ENCODE measurements at places on chromosomes 4 and X. TPM values are rescaled to one million over a fixed set of nuclear protein-coding genes. Genes with fewer than 3 reads are reported as not detected.
A peak's percentile ranks its signal among the peaks of the same experiment; 100 is the strongest.

The PIN4 gene
- 6.4 TPM for total RNA-seq

GRCh38 chr4:144213371-144213770 is 72.9 kb upstream of the GYPA start:
- no peak overlapping the region for H3K4me3 ChIP-seq
- no peak overlapping the region for H3K27ac ChIP-seq
- H3K36me3 ChIP-seq, result no peaks in the 10 kb centered on the region
- DNase-seq, result no peak

GRCh38 chrX:129957241-129958082 is 25.0 kb upstream of the BCORL1 start:
- H3K27ac ChIP-seq, result peak overlapping the region; percentile 54
- peak overlapping the region; percentile 53 for H3K4me3 ChIP-seq
- peaks cover 20% of the 10 kb centered on the region for H3K4me1 ChIP-seq
- no peaks in the 10 kb centered on the region for H3K27me3 ChIP-seq
- DNase-seq, result no peak
- no peaks in the 10 kb centered on the region for H3K36me3 ChIP-seq

GRCh38 chrX:25659317-25659716 is 478.8 kb upstream of the MAGEB18 start:
- no peak overlapping the region for H3K4me3 ChIP-seq
- no peak for DNase-seq
- H3K27me3 ChIP-seq, result no peaks in the 10 kb centered on the region
- no peaks in the 10 kb centered on the region for H3K36me3 ChIP-seq
- no peak overlapping the region for H3K27ac ChIP-seq

- no peak overlapping the region for H3K27ac ChIP-seq
- no peak for DNase-seq
- H3K4me1 ChIP-seq, result no peaks in the 10 kb centered on the region
- no peaks in the 10 kb centered on the region for H3K27me3 ChIP-seq
- H3K4me3 ChIP-seq, result no peak overlapping the region
- no peaks in the 10 kb centered on the region for H3K36me3 ChIP-seq
Observed at GRCh38 chrX:38870361-38870895, 69.2 kb downstream of the MID1IP1 start.

DNA sequence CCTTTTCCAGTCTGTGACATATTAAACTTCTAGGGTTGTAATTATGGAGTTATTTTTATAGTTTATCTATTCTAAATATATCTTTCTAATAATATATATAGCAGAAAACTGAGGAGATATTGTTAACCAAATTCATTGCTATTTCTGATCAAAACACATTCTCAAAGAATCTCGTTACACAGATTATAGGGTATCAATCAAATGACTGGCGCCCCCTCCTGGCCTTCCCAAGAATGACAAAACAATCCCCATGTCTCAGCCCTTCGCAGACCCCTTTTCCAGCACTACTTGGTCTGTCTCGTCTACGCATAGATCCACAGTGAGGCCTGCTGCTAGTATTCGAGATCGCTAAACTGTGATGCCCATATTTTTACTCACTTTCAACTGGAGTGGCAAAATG is 209.3 kb downstream of the GPC3 start:
- H3K27ac ChIP-seq, result no peak overlapping the region
- no peaks in the 10 kb centered on the region for H3K27me3 ChIP-seq
- peak; percentile 1 for DNase-seq
- no peak overlapping the region for H3K4me3 ChIP-seq

GRCh38 chr4:22031423-22031822 is 82.9 kb upstream of the KCNIP4 start:
- H3K27me3 ChIP-seq, result no peaks in the 10 kb centered on the region
- no peak for DNase-seq
- no peak overlapping the region for H3K27ac ChIP-seq
- H3K4me3 ChIP-seq, result no peak overlapping the region
- H3K36me3 ChIP-seq, result no peaks in the 10 kb centered on the region
- H3K4me1 ChIP-seq, result no peaks in the 10 kb centered on the region

GRCh38 chr4:99293357-99293756 is 2.6 kb upstream of the ADH1A start:
- H3K4me3 ChIP-seq, result no peak overlapping the region
- H3K36me3 ChIP-seq, result no peaks in the 10 kb centered on the region
- H3K27ac ChIP-seq, result no peak overlapping the region

- peak overlapping the region; percentile 41 for H3K4me3 ChIP-seq
- no peaks in the 10 kb centered on the region for H3K27me3 ChIP-seq
- H3K36me3 ChIP-seq, result no peaks in the 10 kb centered on the region
- no peak for DNase-seq
- no peak overlapping the region for H3K27ac ChIP-seq
Observed at GRCh38 chr4:88159229-88159725, 838 bp upstream of the ABCG2 start.

- no peak for DNase-seq
- H3K4me3 ChIP-seq, result no peak overlapping the region
- H3K27ac ChIP-seq, result no peak overlapping the region
- H3K27me3 ChIP-seq, result peaks cover 6% of the 10 kb centered on the region
- H3K36me3 ChIP-seq, result no peaks in the 10 kb centered on the region
Observed at GRCh38 chr4:1463088-1463926, 57.1 kb upstream of the NKX1-1 start.

The KIAA1210 gene
- total RNA-seq, result not detected

- H3K27me3 ChIP-seq, result no peaks in the 10 kb centered on the region
- H3K36me3 ChIP-seq, result no peaks in the 10 kb centered on the region
- H3K4me1 ChIP-seq, result no peaks in the 10 kb centered on the region
Observed at GRCh38 chr4:16694173-16694883, 204.1 kb downstream of the LDB2 start.

GRCh38 chrX:103423955-103424638 is 47.8 kb downstream of the BEX3 start:
- H3K36me3 ChIP-seq, result no peaks in the 10 kb centered on the region
- H3K27me3 ChIP-seq, result no peaks in the 10 kb centered on the region
- H3K27ac ChIP-seq, result no peak overlapping the region

DNA sequence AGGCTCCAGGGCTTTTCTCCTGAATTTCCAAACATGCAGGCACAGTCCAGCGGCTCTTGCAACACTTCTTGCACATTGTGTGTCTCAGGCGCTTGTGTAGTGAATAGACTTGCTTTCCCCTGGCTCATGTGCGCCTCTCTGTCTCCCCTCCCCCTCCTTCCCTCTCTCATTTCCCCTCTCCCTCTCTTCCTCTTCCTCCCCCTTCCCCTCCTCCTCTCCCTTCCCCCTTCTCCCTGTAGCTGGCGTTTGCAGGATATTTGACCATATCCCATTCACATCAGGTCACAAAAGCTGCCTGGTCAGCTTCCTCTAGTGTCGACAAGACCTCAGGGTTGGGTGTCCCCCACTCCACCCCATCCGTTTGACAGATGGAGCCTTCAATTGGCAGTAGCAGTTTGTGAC is 2.4 kb downstream of the CHST7 start:
- H3K27me3 ChIP-seq, result no peaks in the 10 kb centered on the region
- no peaks in the 10 kb centered on the region for H3K36me3 ChIP-seq
- H3K4me3 ChIP-seq, result peak overlapping the region; percentile 33
- H3K4me1 ChIP-seq, result peaks cover 13% of the 10 kb centered on the region
- H3K27ac ChIP-seq, result no peak overlapping the region
- DNase-seq, result no peak

- peak; percentile 18 for DNase-seq
- peaks cover 60% of the 10 kb centered on the region for H3K4me1 ChIP-seq
- H3K4me3 ChIP-seq, result no peak overlapping the region
- H3K36me3 ChIP-seq, result no peaks in the 10 kb centered on the region
- H3K27ac ChIP-seq, result peak overlapping the region; percentile 51
Observed at GRCh38 chr4:7649741-7650531, 215.2 kb upstream of the PSAPL1 start.

The TRPC3 gene
- total RNA-seq, result 0.15 TPM

The BMX gene
- not detected for total RNA-seq

DNA sequence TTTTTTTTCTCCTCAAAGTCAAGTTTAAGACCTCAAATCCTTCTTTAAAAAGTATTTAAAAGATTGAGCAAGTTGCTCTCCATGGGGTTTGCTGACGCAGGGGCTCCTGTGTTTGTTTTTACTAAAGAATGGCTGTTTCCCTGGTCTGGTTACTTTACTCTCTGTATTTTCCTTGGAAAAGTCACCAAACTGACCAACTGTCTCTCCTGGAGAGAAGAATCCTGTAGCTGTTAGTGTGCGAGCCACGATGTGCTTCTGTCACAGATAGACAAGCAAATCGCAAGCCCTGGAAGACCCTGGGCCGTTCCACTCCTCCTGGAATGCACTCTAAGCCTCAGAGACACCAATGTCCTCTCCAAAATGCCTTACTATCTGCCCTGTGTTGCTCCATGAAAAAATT is 212.1 kb downstream of the CHIC2 start:
- H3K36me3 ChIP-seq, result no peaks in the 10 kb centered on the region
- H3K27me3 ChIP-seq, result no peaks in the 10 kb centered on the region
- no peak for DNase-seq
- no peaks in the 10 kb centered on the region for H3K4me1 ChIP-seq

The NEK1 gene
- total RNA-seq, result 11.7 TPM

DNA sequence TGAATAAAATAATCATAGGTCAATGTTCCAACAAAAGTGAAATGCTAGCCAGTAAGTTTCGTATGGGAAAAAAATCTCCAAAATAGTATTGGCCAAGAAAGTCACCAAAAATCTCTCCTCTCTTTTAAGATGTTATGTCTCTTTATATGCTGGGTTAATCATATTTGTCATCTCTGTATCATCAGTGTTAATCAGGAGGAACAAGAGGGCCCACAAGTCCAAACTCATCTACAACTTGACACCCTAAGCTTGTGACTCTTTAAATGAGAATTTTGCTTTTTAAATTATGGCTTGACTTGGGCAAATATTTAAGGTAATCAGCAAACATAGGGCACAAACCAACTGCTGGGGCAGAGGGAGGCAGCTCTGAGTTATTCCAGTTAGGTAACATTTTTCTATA is 75.5 kb downstream of the AMMECR1 start:
- no peak overlapping the region for H3K4me3 ChIP-seq
- no peak for DNase-seq
- H3K36me3 ChIP-seq, result no peaks in the 10 kb centered on the region
- H3K27me3 ChIP-seq, result no peaks in the 10 kb centered on the region

DNA sequence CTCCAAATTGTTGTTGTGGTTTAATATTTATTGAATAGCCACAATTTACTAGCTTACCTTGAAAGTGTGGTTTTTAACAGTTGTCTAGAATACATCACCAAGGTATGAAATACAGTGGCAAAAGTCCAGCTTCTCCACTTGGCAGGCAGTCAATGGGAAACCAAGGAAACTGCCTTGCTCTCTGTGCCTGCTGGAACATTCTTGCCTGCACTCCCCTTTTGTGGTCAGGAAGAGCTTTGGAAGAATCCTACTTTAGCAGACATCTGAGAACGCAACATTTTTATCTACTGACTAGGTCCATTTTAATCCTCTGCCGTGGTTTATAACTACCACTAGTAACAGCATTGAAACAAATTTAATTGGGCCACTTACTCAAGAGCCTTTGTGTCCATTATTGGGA is 64.5 kb downstream of the TENM3 start:
- H3K4me3 ChIP-seq, result no peak overlapping the region
- H3K27me3 ChIP-seq, result no peaks in the 10 kb centered on the region
- no peak overlapping the region for H3K27ac ChIP-seq
- DNase-seq, result no peak
- no peaks in the 10 kb centered on the region for H3K4me1 ChIP-seq
- no peaks in the 10 kb centered on the region for H3K36me3 ChIP-seq

The TMPRSS11F gene
- total RNA-seq, result not detected

- no peak overlapping the region for H3K4me3 ChIP-seq
- no peak overlapping the region for H3K27ac ChIP-seq
- no peak for DNase-seq
- H3K36me3 ChIP-seq, result no peaks in the 10 kb centered on the region
- H3K4me1 ChIP-seq, result no peaks in the 10 kb centered on the region
Observed at GRCh38 chr4:114535725-114536124, 62.9 kb upstream of the UGT8 start.

- H3K27me3 ChIP-seq, result no peaks in the 10 kb centered on the region
- H3K4me3 ChIP-seq, result no peak overlapping the region
- H3K4me1 ChIP-seq, result no peaks in the 10 kb centered on the region
- H3K27ac ChIP-seq, result no peak overlapping the region
- no peak for DNase-seq
Observed at GRCh38 chr4:42144028-42144427, 8.4 kb downstream of the BEND4 start.

The GPC3 gene
- not detected for total RNA-seq

DNA sequence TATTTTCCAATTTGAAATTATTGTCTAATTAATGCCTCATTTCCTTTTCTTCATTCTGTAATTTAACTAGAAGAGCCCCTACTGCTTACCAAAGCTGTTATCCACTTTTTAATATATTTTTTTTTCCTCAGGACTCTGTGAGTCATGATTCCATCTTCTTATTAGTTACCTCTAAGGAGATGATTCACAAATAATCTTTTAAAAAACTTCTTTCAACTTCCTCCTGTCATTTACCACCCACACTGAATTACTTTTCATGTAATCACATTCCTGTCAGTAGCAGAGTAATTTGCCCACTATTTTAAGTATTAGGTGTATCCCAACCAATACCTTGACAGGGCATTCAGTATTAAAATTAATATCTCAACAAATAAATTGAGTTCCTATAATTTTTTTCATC is 470.9 kb upstream of the ADGRL3 start:
- H3K36me3 ChIP-seq, result no peaks in the 10 kb centered on the region
- H3K27ac ChIP-seq, result no peak overlapping the region
- no peak overlapping the region for H3K4me3 ChIP-seq
- no peak for DNase-seq
- H3K4me1 ChIP-seq, result no peaks in the 10 kb centered on the region

The CXXC4 gene
- total RNA-seq, result not detected

The HTN1 gene
- not detected for total RNA-seq

DNA sequence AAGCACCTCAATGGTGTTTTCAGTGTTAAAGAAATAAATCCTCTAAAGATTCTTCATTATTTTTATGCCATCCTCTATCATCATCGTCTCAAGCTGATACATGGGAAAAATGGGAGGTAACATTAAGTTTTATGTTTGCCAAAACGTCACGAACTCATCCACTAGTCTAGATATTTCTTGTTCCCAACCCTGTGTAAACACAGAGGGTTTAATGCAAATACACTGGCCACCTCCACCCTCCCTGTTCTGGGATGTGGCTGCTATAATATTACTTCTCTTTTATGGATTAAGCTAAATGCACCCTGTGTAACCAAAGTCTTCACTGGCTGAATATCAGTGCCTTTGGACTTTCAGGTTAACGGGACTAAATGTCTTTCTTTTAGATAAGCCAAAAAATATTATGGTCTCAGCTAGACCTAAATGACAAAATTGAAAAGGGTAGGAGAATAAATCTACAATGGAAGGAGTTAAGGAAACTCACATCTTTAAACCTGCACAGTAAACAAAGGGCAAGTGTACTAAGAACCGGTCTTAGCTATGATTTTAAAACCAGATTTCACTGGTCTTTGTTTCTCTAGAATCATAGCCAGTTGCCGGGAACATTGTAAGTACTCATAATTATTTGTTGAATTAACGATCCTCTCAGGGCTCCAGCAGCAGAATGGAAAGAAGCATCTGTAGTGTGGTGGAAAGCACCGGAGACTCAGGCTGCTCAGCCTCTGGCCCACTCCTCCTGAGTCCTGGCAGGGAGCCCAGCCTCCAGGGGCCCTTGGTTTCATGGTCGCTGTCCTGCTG is 103.5 kb upstream of the NOCT start:
- no peak overlapping the region for H3K4me3 ChIP-seq
- H3K4me1 ChIP-seq, result no peaks in the 10 kb centered on the region
- H3K27me3 ChIP-seq, result no peaks in the 10 kb centered on the region
- no peak for DNase-seq

- H3K4me3 ChIP-seq, result no peak overlapping the region
- no peak for DNase-seq
- H3K27me3 ChIP-seq, result no peaks in the 10 kb centered on the region
- no peak overlapping the region for H3K27ac ChIP-seq
- H3K36me3 ChIP-seq, result no peaks in the 10 kb centered on the region
- no peaks in the 10 kb centered on the region for H3K4me1 ChIP-seq
Observed at GRCh38 chr4:95500361-95500760, 48.4 kb downstream of the UNC5C start.

Measured in CD8-positive, alpha-beta memory T cell (primary cell).